ENCODE measurements at places on chromosomes 4 and X. TPM values are rescaled to one million over a fixed set of nuclear protein-coding genes. Genes with fewer than 3 reads are reported as not detected.

DNA sequence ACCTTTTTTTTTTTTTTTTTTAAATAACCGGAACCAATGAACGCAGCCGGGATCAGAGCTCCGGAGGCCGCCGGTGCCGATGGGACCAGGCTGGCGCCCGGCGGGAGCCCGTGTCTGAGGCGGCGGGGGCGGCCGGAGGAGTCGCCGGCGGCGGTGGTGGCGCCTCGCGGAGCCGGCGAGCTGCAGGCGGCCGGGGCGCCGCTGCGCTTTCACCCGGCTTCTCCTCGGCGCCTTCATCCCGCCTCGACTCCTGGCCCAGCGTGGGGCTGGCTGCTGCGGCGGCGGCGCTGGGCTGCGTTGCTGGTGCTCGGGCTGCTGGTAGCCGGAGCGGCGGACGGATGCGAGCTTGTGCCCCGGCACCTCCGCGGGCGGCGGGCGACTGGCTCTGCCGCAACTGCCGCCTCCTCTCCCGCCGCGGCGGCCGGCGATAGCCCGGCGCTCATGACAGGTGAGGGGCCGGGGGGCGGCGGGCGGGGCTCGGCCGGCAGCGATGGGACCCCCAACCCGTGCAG lies 337 bp downstream of the STIM2 start:
- DNase-seq: peak; percentile 35

DNA sequence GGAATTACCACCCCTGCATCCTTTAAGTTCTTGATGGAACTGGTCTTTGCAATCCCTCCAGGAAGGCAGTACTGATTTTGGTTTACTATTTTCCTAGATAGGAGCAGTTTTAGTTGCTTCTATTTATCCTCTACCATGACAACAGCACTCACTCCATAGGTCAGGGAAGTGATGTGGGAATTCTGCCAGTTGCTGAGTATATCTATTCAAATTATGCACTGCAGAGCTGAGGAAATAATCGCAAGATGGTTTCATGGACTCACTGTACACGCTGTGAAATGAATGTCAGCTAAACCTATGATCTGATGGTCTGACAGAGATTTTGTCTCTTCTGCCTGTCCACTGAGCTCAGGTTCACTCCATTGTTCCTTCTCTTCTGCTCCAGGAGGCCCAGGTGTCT lies 135.8 kb downstream of the FAAH2 start:
- no peak for DNase-seq

DNA sequence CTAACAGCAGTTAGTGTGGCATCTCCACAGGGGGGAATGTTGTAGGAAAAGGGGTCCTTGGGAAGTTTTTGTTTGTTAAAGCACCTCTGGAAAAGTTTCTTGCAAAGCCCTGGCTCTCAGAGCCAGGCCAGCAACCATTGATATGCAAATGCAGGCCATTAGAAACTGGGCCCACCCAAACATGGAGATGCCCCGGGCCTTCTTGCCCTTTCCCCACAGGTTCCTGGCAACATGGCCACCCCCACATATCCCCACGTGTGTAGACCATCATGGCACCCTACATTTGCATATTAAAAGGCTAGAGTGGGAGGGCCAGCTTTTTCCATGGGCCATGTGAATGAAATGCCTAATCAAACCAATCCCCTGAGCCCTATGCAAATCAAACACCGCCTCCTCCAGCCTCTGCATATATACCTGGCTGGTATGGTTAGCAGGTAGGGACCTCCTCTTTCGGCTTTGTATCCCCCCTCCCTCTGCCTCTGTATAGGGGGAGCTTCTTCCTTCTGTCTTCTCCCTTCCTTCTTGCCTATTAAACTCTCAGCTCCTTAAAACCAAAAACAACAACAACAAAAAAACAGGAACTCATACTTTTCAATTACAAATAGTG lies 44.0 kb upstream of the ZCCHC13 start:
- no peak for DNase-seq

- DNase-seq: no peak
These were observed 114.8 kb downstream of the CDS1 start for GRCh38 chr4:84697615-84698201.

CXCL6 gene
- total RNA-seq: not detected

TCEAL7 gene
- total RNA-seq: not detected

- no peak for DNase-seq
These were observed 20.8 kb upstream of the SEC24B start for GRCh38 chr4:109412776-109413175.

DNA sequence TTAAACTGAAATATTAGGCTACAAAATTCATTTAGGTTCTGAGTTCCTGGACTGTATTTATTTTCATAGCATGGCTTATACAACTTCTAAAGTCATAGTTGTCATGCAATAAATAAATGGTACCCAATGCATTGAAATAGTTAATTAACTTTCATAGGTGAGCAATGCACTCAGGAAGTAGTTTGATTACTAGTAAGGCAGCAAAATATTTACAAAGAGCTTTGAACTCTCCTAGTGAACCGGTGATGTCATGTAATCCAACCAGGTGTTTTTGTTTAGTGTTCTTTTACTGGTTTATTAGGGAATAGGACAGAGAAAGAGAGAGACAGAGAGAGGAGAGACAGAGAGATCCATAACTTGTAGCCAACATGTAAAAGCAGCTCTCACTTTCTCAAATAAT lies 228.6 kb upstream of the CTSO start:
- no peak for DNase-seq

MAD2L1 gene
- total RNA-seq: 45.9 TPM

DNA sequence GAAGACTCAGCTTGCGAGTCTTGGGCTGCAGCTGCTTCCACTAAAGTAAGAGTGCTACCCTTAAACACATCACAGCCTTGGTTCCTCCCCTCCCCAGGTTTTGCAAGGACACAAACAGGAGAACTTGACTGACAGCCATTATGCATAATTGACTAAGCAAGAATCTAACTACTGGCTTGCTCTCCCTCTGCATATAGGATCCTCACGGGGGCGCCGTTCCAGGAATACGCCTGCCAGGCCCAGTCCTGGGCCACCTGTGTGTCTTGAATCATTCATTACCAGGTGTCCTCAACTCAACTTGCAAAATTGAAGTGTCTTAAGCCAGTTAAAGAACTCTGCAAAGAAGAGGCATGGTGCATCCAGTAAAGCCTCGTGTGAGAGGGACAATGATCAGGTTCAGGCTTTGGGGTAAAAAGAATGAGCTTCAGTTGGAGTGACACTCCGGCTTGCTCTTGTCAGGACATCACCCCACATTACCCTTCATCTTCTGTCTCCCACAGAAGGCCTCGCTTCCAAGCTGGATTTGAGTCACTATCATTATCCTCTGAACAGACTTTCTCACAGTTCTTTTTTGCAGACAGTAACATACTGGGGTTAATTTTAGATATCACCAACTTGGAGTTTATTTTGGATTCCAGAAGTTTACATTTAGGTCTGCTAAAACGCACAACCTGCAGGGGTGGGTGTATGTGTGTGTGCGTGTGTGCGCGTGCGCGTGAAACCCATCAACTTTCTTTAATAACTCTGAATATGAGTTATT lies 273.5 kb upstream of the HS3ST1 start:
- DNase-seq: no peak

DNA sequence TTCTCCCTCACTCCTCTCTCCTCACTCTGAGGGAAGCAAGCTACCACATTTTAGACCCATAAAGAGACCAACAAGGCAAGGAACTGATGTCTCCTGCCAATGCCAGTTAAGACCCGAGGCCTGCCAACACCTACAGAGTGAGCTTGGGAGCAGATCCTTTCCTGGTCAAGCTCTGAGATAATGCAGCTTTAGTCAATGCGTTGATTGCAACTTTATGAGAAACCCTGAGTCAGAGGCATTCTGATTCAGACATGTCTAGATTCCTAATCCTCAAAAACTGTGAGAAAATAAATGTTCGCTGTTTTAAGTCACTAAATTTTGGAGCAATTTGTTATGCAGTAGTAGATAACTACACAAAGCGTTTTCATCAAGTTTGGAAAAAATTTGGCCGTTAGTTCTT lies 115.5 kb downstream of the JADE1 start:
- DNase-seq: no peak

- DNase-seq: no peak
These were observed 184.0 kb upstream of the AFF2 start for GRCh38 chrX:148316446-148316845.

PAGE2 gene
- total RNA-seq: not detected

- no peak for DNase-seq
These were observed 72.3 kb upstream of the STIM2 start for GRCh38 chr4:26788341-26788733.

GRCh38 chrX:12878536-12878935 lies 11.7 kb downstream of the TLR7 start:
- peak; percentile 51 for DNase-seq

DNA sequence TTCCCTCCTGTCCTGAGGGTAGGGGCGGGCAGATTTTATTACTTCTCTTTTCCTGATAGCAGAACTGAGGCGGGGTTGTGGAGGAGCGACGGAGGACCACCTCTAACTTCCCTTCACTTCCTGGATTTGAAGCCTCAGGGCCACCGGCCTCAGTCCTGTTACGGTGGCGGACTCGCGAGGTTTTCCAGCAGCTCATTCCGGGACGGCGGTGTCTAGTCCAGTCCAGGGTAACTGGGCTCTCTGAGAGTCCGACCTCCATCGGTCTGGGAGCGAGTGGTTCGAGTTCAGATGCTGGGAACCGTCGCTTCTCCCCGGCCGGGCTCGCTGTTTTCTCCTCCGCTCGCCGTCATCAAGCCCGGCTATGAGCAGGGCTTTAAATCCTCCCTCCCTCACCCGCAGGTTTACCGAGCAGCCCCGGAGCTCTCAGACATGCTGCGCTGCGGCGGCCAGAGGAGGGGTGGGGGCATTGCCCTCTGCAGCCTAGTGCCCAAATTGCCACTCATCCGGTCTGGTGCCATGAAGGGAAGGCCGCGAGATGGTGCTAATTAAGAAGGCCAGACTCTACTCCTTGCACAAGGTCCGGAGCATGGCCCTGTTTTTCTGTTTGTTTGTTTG lies 23.3 kb downstream of the HAND2 start:
- no peak for DNase-seq

RLIM gene
- 67.4 TPM for total RNA-seq

GRCh38 chr4:53576676-53577372 lies 14.5 kb downstream of the LNX1 start:
- DNase-seq: no peak

GPR173 gene
- total RNA-seq: not detected

- no peak for DNase-seq
These were observed 601.4 kb upstream of the ACTRT1 start for GRCh38 chrX:128653524-128654060.

FAM184B gene
- not detected for total RNA-seq

DNA sequence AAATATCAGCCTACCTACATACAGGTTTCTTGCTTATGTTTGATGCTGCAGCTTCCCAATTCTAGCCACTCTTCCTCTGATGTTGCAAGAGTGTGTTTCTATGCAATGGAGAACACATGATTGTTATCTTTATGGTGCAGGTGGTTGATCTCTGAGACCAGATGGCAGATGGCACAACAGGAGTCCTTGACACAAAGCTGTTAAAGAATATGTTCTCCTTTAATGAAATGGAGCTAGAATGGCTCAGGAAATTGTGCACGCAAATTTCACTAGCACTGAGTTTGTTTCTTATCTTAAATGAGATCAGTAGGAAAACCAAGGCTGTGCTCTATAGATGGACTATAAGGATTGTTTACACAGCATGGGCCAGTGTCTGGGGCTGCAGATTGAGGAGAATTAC lies 29.9 kb upstream of the TTC29 start:
- no peak for DNase-seq

- DNase-seq: no peak
These were observed 1263.6 kb upstream of the ADGRL3 start for GRCh38 chr4:59936566-59936965.

DNA sequence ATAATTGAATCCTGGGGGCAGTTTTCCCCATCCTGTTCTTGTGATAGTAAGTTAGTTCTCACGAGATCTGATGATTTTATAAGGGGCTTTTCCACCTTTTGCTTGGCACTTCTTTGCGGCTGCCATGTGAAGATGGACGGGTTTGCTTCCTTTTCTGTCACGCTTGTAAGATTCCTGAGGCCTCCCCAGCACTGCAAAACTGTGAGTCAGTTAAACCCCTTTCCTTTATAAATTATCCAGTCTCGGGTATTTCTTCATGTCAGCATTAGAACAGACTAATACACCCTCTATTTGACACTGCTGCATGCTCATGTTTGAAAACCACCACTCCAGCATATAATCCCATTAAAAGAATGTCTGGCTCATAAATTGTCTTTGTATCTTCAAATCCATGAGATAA lies 264.4 kb upstream of the ITM2A start:
- DNase-seq: no peak

NAP1L2 gene
- total RNA-seq: 1.2 TPM

- peak; percentile 94 for DNase-seq
These were observed at the start of gene PLRG1 for GRCh38 chr4:154549894-154550790. TSS of gene PLRG1 (minus strand) at chr4:154550400. CDS start at chr4:154550308, 92 bp downstream.

GRCh38 chr4:118033148-118034052 lies 886 bp upstream of the NDST3 start:
- DNase-seq: peak; percentile 40

DNA sequence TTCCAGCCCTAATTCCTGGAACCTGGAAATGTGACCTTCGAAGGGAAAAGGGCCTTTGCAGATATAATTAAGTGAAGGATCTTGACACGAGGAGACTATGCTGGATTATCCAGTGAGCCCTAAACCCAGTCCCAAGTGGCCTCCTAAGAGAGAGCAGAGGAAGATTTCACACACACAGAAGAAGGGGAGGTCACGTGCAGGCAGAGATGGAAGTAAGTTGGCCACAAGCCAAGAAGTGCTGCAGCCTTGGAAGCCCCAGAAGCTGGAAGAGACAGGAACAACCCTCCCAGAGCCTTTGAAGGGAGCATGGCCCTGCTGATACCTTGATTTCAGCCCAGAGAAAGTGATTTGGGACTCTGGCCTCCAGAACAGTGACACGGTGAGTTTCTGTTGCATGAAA lies 51.9 kb downstream of the EVC2 start:
- DNase-seq: no peak

- no peak for DNase-seq
These were observed 3.3 kb downstream of the NKX6-1 start for GRCh38 chr4:84495794-84496261.

DNA sequence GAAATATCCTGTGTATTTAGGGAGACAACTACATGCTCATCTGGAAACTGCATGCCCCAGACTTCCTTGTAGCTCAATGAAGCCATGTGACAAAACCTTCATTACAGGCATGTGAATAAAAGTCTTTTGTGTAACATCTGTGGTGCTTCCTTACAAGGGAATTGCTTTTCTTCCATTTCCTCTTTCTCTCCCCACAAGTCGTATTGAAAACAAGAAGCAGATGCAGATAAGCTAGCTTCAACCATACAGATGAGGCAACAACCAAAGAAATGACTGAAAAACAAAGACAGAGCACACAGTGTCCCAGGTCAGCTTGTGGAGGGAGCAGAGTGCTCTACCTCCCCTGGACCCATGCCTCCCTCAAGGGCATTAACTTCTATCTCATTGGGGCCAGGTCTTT lies 115.8 kb upstream of the INPP4B start:
- DNase-seq: peak; percentile 14

Data from SK-MEL-5 (cell line).